Activated CD4-positive, alpha-beta T cell treated with anti-CD3 and anti-CD28 coated beads, Interleukin-2, amount 50 U/mL, for 24 hours (primary cell): ENCODE measurements at places on chromosomes 1 and 21.
A peak's percentile ranks its signal among the peaks of the same experiment; 100 is the strongest.

GRCh38 chr1:229117664-229118300 is 153.1 kb upstream of the RAB4A start:
- DNase-seq: no peak

GRCh38 chr1:6427441-6428390 is 3.1 kb downstream of the ESPN start:
- no peak for DNase-seq

- DNase-seq: peak; percentile 11
Measured at GRCh38 chr1:185281245-185281644, 35.8 kb downstream of the IVNS1ABP start.

- no peak for DNase-seq
Measured at GRCh38 chr1:47584249-47584648, 146.4 kb downstream of the FOXD2 start.
